Right hindlimb (tissue), 1 donor: ENCODE measurements at places on chromosomes 12 and 14.

GRCh38 chr12:54749191-54749818 lies 101.1 kb upstream of the DCD start:
- no peak for DNase-seq

GRCh38 chr12:75944097-75944904 lies 87.3 kb downstream of the PHLDA1 start:
- DNase-seq: no peak

DNA sequence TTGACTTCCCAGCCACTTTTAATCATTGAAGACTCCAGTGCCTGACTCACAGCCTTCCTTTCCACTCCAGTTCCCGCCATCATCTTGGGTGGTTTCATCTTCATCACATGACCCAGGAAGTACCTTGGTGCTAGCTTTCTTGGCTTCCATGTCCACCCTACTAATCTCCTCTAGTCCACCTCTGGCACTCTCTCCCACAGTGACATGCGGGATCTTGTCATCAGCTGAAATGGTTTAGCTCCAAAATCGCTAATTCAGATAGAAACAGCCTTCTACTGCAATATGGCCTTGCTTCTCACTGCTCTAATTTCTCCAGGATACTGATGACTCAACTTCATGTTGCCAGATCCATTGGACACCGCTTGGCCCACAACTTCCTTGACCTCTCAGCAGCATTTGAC lies 24.5 kb downstream of the WDR20 start:
- no peak for DNase-seq

GRCh38 chr14:24741871-24742270 lies 107.9 kb upstream of the GZMB start:
- DNase-seq: no peak

- DNase-seq: no peak
Observed at GRCh38 chr12:117884161-117884560, 84.6 kb downstream of the KSR2 start.

DNA sequence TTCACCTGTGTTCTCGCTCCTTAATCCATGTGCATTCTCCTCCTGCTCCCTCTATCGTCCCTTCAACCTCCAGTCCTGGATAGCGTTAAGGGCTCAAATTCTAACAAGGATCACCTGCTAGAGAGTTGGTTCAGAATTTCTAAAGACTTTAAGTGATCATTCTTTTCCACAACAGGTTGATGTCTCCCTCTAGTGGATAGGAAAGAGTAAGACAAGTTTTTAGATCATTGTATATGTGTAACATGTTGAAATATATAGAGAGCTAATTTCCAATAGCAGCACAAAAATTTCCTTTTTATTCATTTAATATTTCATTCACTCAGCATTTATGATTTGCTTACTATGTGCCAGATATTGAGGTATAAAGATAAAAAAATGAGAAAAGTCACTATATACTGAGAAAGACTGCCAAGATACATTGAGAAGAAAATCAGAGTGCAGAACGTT lies 9.3 kb upstream of the ESR2 start:
- no peak for DNase-seq

GRCh38 chr12:49808686-49809380 lies 19.4 kb downstream of the NCKAP5L start:
- peak; percentile 76 for DNase-seq

DNA sequence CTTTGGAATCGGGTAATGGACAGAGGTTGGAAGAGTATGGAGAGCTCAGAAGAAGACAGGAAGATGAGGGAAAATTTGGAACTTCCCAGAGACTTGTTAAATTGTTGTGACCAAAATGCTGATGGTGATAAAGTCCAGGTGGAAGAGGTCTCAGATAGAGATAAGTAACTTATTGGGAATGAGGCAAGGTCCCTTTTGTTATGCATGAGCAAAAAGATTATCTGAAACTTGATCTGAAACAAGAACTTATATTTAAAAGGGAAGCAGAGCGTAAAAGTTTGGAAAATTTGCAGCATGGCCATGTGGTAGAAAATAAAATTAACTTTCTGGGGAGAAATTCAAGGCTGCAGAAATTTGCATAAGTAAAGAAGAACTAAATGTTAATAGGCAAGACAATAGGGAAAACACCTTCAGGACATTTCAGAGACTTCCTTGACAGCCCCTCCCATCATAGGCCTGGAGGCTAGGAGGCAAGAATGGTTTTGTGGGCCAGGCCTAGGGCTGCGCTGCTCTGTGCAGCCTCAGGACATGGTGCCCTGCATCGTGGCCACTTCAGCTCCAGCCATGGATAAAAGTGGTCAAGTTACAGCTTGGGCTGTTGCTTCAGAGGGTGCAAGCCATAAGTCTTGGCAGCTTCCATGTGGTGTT lies 425.7 kb upstream of the PRICKLE1 start:
- DNase-seq: no peak

GRCh38 chr12:76820888-76821482 lies 57.1 kb downstream of the ZDHHC17 start:
- no peak for DNase-seq

DNA sequence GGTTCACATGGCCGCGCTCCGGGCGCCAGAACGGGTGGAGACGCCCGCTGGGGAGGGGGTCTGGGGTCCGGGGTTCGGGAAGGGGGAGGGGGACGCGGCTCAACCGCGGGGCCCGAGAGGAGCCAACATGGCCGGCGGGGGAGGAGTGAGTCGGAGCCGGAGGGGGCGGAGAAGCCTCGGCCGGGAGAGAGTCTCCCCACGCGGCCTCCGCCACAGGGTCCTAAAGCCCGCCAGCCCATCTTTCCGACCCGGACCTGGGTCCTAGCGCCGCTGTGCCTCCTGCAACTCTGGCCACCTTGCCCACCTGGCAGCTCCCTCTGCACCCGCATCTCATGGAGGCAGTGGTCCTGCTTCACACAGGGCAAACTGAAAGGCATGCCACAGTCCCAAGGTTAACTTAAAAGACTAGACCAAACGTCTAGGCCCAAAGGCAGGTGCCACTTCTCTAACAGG lies at the start of gene BAZ2A:
Gene BAZ2A, minus strand, starts transcription at position 147 of the 453 bp plus-strand sequence. CDS start 12,796 bp downstream, outside the sequence.
- peak; percentile 93 for DNase-seq

GRCh38 chr14:100727086-100727872 lies 587 bp downstream of the DLK1 start:
- DNase-seq: peak; percentile 16

GRCh38 chr12:16282978-16283377 lies 5.5 kb upstream of the SLC15A5 start:
- no peak for DNase-seq
